ENCODE measurements at places on chromosomes 4 and X.

DNA sequence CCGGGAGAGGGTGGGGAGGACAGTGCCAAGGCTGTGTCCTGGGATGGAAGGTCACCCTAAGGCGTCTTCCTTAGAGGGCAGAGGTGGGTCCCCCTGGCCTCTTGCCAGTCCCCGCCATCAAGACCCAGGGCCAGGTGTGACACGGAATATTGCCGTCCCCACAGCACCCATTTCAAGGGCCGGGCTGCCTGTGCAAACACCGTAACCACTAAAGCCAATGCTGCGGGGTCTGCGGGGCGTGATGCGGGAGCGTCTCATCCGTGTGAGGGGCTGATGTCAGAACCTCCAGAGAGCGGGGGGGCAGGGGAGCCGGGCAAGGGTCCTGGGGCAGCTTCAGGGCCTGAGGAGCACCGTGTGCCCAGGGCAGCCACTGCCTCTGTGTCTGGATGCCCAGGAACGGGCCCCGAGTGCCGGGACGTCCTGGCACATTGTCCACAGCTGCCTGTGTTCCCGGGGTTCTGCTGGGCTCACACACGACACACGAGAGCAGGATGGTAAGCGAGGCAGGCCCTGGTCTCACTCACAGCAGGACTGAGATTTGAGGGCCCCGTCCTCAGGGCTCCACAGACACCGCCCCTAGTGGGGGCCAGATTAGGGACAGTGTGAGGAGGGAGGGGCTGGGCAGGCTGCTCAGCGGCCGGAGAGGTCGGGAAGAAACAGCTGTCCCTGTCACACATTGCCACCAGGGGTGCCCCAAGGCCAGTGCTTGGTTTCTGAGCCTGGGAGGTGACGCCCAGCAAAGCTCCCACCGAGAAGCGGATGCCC is 29.2 kb downstream of the NKX1-1 start:
- peak; percentile 4 for DNase-seq

- no peak for DNase-seq
Observed at GRCh38 chrX:12811658-12812057, 20.4 kb downstream of the PRPS2 start.

DNA sequence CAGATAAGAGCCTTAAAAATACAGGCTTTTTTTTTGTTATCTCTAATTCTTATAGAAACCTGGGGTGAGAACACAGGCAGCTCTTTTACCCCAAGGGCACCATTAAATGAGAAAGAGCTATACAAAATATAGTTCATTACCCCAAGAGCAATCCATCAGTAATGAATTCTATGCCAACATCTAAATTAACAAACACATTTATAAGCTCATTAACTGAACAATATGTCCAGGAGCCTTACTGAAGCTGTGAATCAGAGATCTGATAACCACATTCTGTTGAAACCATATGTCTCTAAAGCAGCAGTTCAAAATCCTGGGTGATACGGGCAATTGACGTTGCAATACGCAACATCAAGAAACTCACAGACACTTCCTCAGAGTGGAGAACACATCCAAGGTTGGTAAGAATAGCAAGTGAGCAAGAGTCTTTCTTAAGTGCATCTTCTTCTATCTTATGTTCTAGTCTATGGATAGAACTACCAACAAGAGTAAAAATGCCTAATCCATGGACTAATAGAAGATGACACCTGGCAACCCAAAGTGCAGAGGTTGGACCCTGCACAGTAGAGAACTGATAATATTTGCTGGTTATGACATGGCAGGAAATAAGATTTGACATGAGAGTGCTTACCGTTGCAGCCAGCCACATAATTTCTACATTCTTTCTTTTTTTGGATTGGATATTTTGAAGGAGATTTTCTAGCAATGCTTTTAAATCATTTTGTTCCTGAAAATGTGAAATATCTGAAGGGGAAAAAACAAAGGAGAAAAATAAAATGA is 449.3 kb downstream of the IL15 start:
- DNase-seq, result no peak

- no peak for DNase-seq
Observed at GRCh38 chr4:176289561-176289960, 20.5 kb upstream of the ASB5 start.

DNA sequence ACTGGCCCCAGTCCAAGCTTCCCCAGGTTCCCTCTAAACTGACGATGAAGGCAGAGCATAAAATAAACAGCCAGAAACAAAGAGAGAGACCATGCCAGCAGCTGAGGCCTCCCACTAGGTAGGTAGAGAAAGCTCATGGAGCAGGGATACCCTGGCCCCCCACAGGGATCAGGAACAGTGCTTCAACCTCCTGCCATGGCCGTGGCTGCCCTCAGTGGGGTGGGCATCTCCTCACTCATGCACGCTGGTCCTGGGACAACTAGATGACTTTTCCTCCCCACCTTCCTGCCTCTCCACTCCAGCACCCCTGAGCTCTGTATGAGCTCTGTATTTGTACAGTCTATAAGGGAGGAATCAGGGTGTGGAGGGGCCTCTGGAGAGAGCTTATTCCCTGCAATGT is 117.7 kb upstream of the PSAPL1 start:
- DNase-seq, result no peak

GRCh38 chr4:149987330-149988086 is 90.7 kb upstream of the DCLK2 start:
- DNase-seq, result no peak

DNA sequence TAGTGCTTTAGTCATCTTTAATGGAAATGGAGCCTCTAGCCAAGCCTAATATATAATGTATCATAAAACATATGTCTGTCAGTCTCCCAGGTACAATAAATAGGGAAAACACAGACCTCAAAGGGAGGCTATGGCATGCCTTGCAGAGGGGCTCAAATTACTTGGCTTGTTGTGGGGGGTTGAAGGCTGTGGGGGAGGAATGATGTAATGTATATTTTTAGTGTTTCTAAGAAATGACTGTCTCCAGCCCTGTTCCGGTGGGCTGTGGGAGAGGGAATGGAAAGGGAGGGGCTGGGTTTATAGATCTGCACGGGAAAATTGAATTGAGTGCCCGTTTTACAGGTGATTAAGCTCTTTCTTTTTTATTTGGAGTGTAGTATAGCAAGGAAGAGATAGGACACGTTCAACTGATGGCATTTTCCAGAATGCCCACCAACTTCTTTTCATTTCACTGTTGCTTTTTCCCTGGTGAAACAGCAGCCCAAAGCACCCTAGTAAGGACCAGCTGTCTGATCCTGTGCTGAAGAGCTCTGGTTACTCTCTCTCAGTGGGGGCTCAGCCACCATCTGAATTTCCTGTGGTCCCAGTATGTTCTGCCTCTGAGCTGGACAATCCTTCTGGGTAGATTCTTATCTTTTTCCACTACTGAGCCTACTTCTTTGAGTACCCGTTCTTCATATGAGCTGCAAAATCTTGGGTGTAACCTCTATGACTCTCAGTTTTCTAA is 220.7 kb upstream of the CASK start:
- no peak for DNase-seq

GRCh38 chrX:24025741-24026403 is 1.1 kb downstream of the KLHL15 start:
- DNase-seq, result no peak

GRCh38 chr4:17763416-17763815 is 18.0 kb downstream of the FAM184B start:
- DNase-seq, result no peak
